ENCODE measurements at places on chromosomes 4 and X.
A peak's percentile ranks its signal among the peaks of the same experiment; 100 is the strongest.

GRCh38 chr4:83609365-83609764 is 73.5 kb downstream of the GPAT3 start:
- no peak for DNase-seq

DNA sequence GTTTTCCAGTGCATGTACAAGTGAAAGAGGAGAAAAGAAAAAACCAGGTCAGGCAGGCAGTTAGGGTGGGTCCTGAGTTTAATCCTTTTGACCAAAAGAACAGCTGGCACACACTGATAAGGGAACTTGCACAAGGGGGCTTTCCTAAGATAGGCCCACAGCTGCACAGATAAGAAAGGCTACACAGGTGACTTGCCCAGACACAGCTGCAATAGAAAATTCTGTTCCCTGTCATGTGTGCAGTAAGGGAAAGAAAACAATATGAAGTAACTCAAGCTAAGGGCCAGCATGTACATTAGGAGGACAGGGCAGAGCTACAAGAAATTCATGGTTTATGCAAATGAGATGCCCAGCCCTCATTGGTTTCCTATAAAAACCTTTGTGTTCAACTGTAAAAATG is 32.9 kb downstream of the LUZP4 start:
- peak; percentile 58 for DNase-seq

DNA sequence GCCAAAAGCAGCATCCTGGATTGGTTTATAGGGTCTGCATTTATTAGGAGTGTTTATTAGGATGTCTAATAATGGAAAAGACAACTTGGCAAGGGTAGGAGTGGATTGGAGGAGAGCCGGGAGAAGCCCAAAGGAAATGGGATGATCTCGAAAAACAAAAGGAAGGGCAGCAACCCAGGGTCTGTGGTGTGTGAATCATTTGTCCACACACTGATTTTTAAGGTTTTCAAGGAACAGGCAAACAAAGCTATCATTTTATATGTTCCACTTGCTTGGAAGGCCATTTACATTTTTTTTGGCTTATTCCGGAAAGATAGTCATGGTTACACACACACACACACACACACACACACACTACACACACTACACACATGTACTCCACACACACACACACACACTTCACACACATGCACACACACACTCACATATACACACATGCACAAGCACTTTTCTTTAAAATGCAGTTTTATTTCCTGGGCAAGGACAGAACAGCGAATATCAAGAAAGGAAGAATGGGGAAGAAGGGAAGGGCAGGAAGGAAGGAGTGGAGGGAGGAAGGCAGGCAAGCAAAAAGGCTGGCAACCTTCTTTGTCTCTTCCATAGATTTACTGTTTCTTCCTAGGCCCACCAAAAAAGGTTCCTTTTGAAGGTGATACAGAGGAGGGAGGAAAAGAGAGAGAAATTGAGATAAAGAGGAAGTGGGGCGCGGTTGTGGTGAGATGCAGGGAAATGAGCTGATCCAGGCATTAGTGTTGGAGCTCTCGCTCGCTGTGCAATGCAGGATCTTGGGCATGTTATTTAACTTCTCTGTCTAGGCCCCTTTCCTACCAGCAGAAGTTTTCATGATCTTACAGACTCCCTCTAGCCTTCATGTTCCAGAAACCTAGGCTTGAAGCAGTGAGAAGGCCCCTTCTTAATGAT is 88.6 kb upstream of the MAML3 start:
- DNase-seq: no peak

DNA sequence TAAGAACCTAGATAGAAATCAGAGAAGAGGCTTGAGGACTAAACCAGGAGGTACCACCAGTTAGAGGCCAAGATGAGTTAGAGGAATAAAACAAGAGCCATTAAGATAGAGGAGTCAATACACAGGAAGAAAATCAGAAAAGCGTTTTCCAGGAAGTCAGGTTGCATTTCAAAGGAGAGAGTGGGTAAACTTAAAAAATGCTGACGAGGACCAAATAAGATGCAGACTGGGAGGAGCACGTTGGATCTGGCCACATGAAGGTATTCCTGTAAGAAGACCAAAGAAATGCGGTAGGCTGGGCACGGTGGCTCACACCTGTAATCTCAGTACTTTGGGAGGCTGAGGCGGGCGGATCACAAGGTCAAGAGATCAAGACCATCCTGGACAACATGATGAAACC is 533.1 kb upstream of the TENM3 start:
- DNase-seq: no peak

DNA sequence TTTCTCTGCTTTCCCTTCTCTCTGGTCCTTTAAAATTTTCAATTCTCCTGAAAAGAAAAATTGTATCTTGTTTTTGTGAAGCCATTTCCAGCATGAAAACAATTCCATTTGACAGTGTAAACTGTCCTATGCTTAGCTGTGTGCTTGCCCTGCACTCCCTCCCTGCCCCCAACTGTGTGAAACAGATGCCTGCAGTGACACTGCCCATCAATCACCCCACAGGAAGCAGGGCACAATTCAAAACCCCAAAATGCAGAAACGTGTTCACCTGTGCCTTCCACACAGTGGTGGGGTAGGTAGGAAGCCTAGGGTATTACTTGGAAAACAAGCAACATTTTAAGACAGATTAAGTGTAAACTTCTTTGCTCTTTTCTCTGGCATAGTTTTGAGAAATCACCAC is 6.2 kb upstream of the FHDC1 start:
- peak; percentile 25 for DNase-seq

GRCh38 chr4:3423406-3423805 is 18.4 kb upstream of the HGFAC start:
- no peak for DNase-seq

- no peak for DNase-seq
Measured at GRCh38 chr4:159002950-159003349, 99.9 kb upstream of the RAPGEF2 start.

DNA sequence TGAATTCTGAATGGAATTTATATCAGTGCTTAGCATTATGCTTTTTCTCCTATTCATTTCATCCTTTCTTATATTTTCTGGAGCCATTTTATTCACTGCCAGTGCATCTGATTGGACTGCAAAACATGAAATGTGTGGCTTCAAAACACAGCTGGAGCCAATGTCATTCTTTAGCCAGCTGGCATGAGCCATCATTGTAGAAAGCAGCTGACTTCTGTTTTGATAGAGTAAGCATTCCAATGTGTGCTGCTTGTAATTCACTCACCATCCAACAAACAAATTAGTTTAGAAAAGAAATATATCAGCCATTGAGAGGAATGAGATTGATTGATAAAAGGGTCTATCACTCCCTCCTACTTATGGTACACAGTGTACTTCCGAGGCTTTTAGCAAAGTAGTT is 2616.0 kb downstream of the ARAP2 start:
- DNase-seq: no peak

DNA sequence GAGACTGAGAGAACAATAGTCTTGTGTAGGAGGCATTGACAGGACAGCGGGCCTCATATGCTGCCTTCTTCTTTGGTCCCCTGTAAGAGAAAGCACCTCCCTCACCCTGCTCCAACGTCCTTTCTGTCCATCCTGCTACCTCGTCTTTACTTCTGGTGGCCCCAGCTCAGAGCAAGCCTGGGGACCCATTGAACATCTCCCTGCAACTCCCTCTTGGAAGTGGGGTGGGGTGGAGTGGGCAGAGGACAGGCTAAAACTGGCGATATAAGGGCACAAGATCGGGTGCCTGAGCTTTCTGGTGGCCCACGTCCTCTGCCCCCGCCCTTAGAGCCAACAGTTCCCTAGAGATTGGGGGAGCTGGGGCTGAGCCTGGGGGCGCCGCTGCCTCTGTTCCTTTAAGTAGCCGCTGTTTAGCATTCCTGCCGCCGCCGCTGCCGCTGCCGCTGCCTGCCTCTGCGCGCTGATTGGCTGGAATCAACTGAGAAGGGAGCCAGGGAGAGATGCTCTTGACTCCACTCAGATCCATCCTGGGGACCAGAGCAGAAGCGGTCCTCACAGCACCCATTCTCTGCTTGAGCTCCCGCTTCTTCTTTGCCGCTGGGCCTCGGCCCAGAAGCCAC is at the start of gene DLG3:
TSS of gene DLG3 (plus strand) at position 510 of the 620 bp plus-strand sequence. CDS start 367 bp downstream, outside the sequence.
- no peak for DNase-seq

DNA sequence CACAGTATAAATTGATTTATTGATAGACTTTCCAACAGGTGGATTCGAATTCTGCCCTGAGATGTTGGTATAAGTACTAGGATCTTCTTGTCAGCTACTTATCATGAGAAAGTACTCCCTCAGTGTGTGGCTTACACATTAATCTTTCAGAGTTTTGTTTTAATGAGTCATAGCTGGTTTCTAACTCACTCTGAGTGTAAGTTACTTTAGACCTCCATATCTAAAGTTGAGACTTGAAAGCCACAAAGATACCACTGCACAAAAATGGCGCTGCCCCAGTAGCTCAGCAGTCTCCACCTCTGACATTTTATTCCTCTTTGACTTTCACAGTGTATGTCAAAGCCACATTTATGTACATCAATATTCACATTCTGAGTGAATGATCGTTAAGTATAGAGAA is 318.5 kb downstream of the ARAP2 start:
- DNase-seq: no peak

GRCh38 chr4:151524610-151525009 is 115.6 kb downstream of the FHIP1A start:
- DNase-seq: peak; percentile 66

GRCh38 chr4:140637836-140638235 is 69.1 kb upstream of the UCP1 start:
- peak; percentile 60 for DNase-seq

DNA sequence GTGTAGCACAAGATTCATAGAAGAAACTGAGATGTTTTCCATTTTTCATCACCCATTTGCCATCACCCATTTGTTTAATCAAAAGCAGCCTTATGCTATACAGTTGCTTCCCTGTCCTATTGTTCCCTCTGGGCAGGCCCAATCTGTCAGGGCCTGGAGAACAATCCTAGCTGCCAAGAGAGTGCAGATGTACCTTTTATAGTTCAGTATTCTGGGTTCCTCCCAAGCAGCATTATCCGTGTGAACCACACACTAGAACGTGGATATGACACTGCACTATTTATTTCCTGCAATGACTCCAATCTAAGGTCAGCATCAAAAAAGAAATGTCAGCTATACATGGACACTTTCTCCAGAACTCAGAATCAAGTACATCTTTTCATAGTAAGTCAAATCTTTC is 269.0 kb downstream of the ADGRA3 start:
- DNase-seq: no peak

- DNase-seq: no peak
Measured at GRCh38 chr4:128155874-128156456, 94.9 kb downstream of the LARP1B start.

DNA sequence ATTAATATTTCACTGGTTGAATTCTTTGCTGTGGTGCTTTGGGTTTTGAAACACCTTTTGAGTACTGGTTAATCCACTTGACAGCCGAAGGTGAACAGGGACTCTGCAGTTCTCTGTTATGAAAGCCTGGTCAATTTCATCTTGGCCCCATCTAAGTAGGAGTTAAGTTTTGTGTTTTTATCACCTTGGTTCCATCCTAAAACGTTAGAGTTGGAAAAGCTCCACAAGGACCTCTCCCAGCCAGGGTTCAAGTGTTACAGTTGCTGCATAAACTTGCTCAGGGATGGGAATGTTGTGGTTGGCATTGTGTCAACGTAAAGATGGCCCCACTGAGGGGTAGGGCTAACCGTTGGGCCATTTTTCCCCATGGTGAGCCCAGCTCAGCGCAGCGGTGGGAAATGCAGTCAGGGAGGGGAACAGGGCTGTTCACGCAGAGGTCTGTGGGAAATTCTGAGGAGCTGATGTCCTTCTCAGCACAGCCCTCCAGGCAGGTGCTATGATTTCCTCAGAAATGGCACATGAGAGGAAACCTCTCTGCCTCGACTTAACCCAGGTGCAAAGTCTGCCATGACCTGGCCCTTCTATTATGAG is 188.7 kb downstream of the STIM2 start:
- DNase-seq: no peak

- DNase-seq: no peak
Measured at GRCh38 chr4:1937550-1937949, 66.4 kb downstream of the NSD2 start.

- DNase-seq: no peak
Measured at GRCh38 chr4:82256718-82257117, 117.1 kb downstream of the HNRNPD start.

GRCh38 chr4:181966104-181966551 is 277.1 kb upstream of the TENM3 start:
- DNase-seq: peak; percentile 23

DNA sequence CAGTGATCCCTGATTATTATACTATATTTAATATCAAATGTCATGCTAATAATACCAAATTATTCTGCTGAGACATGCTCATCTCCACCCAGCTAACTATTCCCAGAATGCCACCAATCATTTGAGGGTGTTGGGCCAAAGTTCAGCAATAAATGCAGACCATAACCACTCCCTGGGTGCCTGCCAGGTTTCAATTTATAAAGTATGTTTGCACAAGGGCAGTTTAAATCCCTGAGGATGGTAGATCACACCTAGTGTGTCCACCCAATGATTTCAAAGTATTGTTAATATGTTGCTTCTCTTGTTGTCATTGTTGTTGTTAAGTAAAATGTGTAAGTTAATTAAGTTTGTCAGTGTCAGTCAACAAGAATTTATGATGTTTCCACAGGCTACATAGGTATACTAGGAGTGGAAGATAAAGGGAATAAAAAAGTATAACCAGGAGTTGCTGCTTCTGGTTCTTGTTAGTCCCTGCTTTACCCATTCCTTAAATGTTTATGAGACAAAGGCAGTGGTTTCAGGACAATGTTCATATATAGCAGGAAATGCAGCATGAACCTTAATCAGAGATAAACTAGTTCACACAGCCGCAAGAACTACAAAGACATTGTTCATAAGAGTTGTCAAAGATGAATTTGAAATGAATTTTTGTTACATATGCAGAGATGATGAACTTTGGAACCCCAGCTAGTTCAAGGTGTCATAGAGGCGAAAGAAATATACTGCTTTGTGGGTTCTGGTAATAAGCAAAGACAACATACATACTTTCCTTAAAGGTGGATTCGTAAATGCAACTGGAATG is 25.5 kb downstream of the HPGD start:
- no peak for DNase-seq

GRCh38 chrX:56800801-56801200 is 71.8 kb downstream of the NBDY start:
- peak; percentile 61 for DNase-seq

GRCh38 chrX:136689436-136689835 is 41.5 kb downstream of the CD40LG start:
- peak; percentile 90 for DNase-seq

- no peak for DNase-seq
Measured at GRCh38 chrX:48934581-48935300, 15.9 kb upstream of the PIM2 start.

GRCh38 chr4:7083597-7084563 is 16.0 kb upstream of the GRPEL1 start:
- no peak for DNase-seq

- DNase-seq: no peak
Measured at GRCh38 chr4:118783887-118784286, 52.0 kb downstream of the SEC24D start.

DNA sequence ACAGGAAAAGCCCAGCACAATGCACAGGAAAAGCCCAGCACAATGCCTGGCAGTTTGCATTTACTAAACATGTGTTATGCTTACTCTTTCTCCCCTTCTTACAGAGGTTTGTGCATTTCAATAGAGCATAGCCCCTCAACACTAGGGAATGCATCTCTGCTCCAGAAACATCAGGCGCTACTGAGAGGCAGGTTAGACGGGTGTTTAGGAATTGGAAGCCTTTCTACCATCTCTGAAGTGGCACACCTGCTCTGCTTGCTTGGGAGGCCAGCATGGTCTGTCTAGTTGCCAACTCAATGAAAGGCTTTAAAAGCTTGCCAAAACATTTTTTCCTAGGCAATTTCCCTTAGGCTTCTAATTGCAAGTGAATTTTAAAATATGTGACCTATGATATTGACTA is 55.7 kb downstream of the GRID2 start:
- DNase-seq: no peak

Data from MM.1S (cell line).